ENCODE measurements at places on chromosomes 16 and 17. TPM values are rescaled to one million over a fixed set of nuclear protein-coding genes. Genes with fewer than 3 reads are reported as not detected.

Gene SGSM2
- total RNA-seq: 38.9 TPM

Gene TBX21
- not detected for total RNA-seq

Gene IQCK
- 10.0 TPM for total RNA-seq

Gene ADAM11
- 4.7 TPM for total RNA-seq

Gene NPIPA8
- total RNA-seq: 16.7 TPM

Gene WFIKKN1
- total RNA-seq: 6.8 TPM

Gene ZNF423
- 39.6 TPM for total RNA-seq

Gene FA2H
- total RNA-seq: 6.3 TPM

Gene CHTF18
- total RNA-seq: 129 TPM

All from GM23338 (cell line).